ENCODE measurements at places on chromosomes 1 and 21.
A peak's percentile ranks its signal among the peaks of the same experiment; 100 is the strongest.

DNA sequence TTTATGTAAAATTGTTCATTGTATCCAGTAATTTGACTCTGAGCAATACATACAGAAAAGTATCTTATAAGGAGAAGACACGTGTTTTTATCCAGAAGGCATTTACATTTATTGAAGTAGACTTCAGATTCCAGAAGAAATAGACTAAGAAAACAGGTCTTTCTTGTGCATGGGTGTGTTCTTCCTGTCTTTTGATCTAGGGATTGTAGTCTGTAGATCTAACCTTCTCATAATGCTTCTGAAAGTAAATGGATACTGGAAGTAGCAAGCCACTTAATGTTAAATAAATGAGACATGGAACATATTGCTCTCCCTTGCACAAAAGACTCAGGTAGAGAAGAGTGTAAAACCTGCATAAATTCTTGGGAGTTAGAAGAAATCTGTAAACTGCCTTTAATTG lies 853.2 kb upstream of the B3GALT2 start:
- DNase-seq: no peak

- no peak for DNase-seq
These were observed 12.8 kb downstream of the ZNF362 start for GRCh38 chr1:33268927-33269610.

DNA sequence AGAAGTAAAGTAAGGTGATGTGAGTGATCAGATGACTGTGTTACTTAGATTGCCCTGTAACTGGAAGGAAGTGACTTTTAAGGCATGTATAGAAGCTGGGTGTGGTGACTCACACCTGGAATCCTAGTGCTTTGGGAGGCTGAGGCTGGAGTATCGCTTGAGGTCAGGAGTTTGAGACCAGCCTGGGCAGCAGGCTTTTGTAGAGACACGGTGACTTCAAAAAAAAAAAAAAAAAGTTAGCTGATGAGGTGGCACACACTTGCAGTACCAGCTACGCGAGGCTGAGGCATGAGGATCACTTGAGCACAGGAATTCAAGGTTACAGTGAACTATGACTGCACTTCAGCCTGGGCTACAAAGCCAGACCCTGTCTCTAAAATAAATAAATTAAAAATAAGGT lies 2.3 kb upstream of the USP16 start:
- DNase-seq: no peak

DNA sequence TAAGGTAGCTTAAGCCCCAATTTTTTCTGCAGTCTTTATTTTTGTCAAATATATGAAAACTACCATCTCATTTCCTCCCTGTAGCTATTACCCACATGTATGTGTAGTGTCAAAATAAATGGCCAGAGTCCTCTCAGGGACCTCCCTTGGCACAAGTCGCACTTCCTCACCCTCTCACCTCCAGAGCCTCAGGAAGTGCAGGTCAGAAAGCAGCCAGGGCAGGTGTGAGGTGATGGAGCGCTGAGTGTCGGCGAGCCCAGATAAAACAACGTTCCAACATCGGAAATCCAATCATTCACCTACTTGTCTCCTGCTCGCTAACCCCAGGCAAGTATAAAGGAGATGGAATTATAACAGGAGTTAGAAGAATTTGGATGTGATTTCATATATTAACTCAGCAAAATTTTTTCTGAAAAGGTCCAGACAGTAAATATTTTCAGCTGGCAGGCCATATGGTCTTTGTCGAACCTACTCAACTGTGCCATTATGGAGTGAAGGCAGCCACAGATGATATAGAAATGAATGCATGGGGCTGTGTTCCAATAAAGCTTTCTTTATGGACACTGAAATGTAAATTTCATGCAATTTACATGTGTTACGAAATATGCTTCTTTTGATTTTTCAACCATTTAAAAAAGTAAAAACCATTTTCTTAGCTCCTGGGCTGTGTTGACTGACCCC lies 76.8 kb upstream of the ERG start:
- no peak for DNase-seq

- DNase-seq: peak; percentile 5
These were observed 2.5 kb upstream of the ST3GAL3 start for GRCh38 chr1:43704838-43705237.

DNA sequence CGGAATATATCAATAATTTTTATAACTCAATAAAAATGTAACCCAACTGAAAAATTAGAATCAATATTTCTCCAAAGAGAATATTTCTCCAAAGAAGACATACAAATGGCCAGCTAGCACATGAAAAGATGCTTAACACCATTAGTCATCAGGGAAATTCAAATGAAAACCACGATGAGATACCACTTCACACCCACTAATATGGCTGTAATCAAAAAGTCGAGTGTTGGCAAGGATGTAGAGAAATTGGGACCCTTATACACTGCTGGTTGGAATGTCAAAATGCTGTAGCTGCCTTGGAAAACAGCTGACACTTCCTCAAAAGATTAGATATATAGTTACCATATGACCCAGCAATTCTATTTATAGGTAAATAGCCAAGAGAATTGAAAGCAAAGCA lies 133.0 kb downstream of the GPR52 start:
- no peak for DNase-seq

GRCh38 chr1:42822800-42823392 lies 5.7 kb upstream of the SVBP start:
- no peak for DNase-seq

- peak; percentile 89 for DNase-seq
These were observed 639 bp upstream of the DNAJB4 start for GRCh38 chr1:78003882-78004718.

- DNase-seq: no peak
These were observed 47.0 kb downstream of the NEK2 start for GRCh38 chr1:211628417-211628816.

- DNase-seq: no peak
These were observed 513.3 kb downstream of the NPHP4 start for GRCh38 chr1:5478961-5479360.

DNA sequence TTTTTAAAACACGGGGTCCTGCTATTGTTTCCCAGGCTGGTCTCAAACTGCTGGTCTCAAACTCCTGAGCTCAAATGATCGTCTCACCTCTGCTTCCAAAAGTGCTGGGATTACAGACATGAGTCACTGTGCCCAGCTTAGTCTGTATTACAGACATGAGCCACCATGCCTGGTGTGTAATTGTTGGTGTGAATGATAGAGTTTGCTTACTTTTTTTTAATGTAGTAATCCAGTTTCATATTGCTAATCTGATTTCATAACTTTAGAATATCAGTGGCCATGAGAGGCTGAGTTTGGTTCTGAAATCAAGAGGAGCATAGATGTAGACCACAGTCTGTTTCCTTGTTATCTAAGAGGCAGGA lies 3.4 kb downstream of the EPB41 start:
- DNase-seq: no peak

DNA sequence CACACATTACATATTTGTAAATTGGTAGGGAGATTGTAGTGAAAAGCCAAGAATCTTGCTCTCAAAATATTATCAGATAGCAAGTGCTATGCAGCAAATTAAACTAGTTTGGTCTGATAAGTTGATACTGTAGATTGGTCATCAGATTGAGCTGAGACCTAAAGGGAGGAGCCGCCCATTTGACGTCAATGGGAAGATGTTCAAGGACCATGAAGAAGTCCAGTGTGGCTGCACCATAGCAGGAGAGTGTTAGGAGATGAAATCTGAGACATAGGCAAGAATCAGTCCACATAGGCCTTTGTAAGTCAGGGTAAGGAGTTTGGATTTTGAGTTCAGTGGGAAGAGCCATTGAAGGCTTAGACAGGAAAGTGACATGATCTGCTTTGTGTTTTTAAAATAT lies 16.3 kb downstream of the ZMPSTE24 start:
- no peak for DNase-seq

DNA sequence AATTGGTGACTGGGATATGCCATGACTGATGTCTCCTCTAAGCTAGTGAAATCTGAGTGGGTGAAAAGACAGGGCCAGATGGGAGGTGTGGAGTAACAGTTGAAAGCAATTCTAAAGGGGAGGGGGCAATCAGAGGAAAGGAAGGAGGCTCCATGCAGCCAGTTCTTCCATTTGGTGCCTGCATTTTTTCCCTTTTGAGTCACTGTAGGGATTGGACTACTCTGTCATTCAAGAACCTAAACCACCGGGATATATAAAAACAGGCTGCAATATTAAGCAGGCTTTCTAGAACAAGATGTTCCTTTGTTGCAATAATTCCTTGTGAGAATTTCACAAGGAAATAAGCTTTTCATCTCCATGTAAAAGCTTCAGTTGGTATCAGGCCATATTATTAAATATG lies 18.3 kb downstream of the CLIC6 start:
- DNase-seq: no peak

DNA sequence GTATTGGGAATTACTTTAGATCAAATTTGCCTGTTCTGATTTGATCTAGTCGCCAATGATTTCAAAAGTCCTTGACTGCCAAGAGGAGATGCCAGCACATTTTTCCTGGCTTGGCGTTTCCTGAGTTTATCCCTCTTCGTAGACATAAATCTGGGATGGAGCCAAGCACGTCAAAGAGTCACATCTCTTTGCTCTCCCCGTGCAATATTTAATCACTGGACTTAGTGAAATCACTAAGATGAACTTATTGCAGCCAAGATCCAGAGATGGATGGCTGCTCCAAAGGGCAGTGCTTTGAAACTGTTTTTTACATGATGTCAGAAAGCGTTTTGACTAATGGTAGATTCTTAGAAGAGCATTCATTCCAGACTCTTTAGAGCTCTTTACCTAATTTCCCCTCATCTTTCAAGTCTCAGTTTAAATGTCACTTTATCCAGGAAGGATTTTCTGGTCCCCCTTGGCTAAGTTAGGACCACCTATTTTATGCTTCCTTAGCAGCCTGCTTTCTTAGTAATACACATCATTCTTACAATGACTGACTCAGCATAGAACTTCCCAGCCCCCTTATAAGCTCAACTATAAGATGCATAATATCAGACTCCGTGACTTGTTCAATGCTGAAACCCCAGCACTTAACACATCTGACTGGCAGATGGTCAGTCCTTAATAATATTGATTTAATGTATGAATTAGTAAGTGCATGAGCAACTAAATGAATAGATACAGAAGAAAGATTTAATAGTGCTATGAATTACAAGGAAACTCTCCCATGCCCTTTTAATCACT lies 94.4 kb upstream of the GREM2 start:
- no peak for DNase-seq

GRCh38 chr21:31351438-31351837 lies 7.4 kb upstream of the TIAM1 start:
- no peak for DNase-seq

GRCh38 chr1:161133220-161133740 lies 813 bp upstream of the DEDD start:
- DNase-seq: no peak

DNA sequence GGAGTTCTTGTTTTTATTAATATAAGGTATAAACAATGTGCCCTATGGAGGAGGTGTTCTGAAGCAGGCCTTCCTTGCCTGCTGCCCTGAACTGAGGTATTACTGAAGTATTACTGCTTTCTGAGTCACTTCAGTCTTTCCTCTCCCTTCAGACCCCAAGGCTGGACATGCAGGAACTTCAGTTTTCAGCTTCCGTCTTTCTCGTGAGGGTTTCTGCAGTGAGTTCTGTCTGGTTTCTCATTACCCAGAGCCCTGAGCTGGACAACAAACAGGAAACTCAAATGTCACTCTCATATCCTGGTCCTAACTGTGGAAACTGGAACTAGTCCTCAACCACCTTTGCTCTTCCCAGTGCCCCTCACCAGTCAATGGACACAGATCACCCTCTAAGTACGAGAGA lies 46.8 kb downstream of the ELAVL4 start:
- DNase-seq: no peak

GRCh38 chr1:3662080-3662671 lies 9.9 kb downstream of the TP73 start:
- no peak for DNase-seq

GRCh38 chr1:220705782-220706181 lies 15.6 kb downstream of the C1orf115 start:
- DNase-seq: no peak

- no peak for DNase-seq
These were observed 19.9 kb downstream of the CLDN17 start for GRCh38 chr21:30146558-30147282.

DNA sequence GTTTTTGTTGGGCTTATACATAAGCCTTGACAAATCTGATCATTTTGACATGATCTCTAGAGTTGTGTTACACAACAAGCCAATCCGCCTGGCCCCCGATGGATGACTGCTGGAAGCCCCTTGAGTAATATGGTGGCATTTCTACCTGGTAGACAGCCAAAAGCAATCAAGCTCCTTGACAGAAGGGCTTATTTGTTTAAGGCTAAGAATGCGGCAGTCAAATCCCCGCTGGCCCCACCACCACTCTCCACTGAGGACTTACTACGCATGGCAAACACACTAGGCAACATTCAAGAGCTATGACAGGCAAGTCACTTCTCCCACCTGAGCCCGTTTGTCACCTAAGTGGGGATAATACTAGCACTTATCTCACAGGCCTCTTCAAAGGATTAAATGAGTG lies 33.4 kb upstream of the C1orf198 start:
- DNase-seq: no peak

DNA sequence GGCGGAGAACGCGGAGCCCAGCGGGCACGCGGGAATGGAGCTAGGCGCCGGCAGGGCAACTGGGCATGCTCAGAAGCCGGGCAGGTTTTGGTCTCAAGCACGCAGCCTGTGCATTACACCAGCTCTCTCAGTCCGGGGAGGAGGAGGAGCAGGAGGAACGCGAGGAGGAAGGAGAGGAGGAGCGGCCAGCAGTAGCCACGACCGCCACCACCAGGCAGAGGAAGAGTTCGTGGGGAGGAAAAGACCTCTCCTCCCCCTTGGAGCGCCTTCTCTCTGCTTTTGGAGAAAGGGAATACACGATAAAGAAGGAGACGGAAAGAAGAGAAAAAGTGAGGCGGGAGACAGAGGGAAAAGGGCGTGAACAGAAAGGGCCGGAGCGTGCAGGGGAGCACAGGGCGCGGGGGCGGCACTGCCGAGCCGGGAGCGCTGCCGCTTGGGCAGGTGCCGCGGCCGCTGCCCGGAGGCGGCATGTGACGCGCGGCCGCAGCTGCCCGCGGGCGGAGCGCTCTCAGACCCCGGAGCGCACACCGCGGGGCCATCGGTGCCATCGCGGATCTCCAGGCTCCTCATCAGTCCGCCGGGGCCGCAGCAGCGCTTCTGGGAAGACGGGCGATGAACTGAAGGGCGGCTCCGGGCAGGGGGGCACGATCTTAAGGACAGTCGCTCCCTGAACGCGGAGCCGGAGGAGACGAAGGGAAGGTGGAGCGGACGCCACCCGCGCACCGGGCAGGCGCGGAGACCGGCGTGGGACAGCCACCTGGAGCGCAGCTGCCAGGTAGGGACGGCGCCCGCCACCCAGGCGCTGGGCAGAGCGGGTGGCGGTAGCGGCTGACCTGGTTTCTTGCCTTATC lies at the start of gene CHRM3:
Gene CHRM3, plus strand, starts transcription at position 116 of the 851 bp plus-strand sequence. CDS start 520,884 bp downstream, outside the sequence.
- no peak for DNase-seq
